ENCODE measurements at places on chromosomes 4 and X.

DNA sequence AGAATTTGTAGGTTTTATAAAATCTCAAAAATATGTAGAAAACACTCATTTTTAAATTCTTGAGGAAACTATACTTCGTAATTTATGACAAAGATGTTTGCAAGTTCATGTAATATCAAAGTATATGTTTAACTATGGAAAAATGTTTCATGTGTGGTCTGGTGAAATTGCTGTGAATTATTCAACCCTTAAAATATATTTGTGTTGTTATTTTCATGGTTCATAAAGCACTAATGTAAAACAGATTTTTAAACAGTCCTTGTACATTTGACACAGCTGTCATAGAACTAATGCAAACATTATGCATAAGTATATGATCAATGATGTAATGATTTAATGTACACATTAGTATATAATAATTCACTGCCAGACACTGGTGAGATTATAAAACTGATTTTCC is 83.1 kb upstream of the ARSJ start:
- no peak for DNase-seq

GRCh38 chr4:84503495-84504437 is 4.7 kb upstream of the NKX6-1 start:
- peak; percentile 76 for DNase-seq

DNA sequence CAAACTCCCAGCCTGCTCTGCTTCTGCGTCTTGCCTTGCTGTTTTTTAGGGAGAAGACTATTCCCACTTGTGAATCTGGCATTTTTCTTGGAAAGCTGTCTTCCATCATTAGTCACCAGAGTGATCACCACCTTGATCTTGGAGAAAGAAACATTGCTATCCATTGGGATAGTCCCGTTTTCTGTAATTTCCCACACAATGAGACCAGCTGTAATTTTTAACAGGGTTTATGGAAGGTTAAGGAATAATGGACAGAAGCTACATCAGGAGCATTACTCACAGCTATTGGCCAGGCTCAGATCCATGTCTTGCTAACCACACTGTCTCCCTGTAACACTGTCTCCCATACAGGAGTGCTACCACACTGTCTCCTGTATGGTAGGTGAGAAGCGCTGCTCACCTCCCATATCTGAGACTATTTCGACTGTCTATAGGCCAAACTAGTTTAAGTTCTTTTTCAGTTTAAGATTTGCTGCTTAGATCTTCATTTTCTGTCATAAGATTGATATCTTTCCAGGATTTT is 523.0 kb downstream of the SPRY1 start:
- DNase-seq, result no peak

- DNase-seq, result no peak
Observed at GRCh38 chrX:107747596-107748161, 27.9 kb downstream of the TSC22D3 start.

- no peak for DNase-seq
Observed at GRCh38 chrX:114015966-114016365, 567.9 kb upstream of the HTR2C start.

DNA sequence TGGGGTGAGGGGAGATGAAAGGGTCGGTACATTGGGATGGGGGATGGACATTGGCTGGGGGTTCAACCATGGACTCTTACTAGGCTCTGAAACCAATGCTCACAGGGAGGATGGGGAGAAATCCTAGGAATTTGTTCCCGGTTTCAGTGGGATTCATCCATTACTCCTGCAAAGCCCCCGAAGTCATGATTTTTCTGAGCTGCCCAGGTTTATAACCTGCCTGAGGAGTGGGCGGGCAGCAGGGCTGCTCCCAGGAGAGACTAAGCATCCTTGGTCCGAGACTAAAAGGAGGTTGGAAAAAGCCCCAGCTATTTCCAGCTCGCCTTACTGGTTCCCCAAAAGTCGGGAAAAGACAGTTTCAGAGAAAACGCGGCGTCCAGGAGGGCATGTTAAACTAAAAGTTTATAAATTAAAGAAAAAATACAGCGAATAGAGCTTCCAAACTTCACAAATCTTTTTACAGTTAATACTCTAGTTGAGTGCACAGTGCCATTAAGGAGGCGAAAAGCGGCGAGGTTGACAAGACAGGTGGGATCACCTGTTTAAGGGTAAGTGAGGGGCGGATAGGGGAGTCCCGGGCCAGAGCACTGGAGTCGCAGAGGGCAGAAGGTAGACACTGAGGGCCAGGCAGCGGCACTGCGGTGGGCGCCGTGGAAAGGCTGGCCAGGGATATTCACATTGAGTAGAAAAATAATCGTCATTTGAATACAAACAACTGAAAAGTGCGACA is 3.7 kb downstream of the NKX3-2 start:
- no peak for DNase-seq

- no peak for DNase-seq
Observed at GRCh38 chrX:133985164-133985966, at the start of gene GPC3. GPC3 (minus strand) TSS chrX:133985594.

DNA sequence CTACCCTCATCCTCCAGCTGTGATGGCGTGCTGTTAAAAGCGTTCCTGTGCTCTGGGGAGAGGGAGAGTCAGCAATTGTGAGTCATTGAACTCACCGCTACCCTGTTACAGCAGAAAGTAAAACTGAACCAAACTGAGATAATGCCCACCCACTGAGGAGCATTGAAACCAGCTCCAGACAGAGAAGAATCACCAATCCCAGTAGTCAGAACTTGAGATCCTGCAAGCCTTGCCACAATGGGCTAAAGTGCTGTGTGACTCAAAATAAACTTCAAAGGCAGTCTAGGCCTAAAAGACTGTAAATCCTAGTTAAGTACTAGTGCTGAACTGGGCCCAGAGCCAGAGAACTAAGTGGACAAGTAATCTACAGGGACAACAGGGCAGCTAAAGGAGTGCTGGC is 1394.2 kb upstream of the DIAPH2 start:
- DNase-seq, result no peak

- DNase-seq, result no peak
Observed at GRCh38 chrX:79572566-79572965, 205.4 kb upstream of the ITM2A start.

GRCh38 chrX:19177721-19178120 is 55.5 kb upstream of the ADGRG2 start:
- DNase-seq, result peak; percentile 48

DNA sequence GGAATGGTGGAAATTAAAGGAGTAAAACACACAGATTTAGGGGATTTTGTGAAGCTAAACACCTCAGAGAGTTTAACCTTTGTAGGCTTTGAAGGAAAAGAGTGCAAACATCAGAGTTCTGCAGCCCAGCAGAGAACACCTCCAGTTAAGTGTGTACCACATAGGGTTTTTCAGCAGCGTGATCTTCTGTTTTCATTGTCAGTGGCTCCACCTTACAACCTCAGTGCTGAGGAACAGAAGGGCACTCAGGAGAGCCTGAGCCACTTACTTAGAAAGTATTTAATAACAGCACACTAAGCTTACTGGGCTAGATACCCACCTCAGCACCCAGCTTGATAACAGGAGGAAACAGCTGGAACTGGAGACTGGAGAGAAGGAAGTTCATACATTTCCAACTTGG is 2.0 kb upstream of the FBXW7 start:
- no peak for DNase-seq

DNA sequence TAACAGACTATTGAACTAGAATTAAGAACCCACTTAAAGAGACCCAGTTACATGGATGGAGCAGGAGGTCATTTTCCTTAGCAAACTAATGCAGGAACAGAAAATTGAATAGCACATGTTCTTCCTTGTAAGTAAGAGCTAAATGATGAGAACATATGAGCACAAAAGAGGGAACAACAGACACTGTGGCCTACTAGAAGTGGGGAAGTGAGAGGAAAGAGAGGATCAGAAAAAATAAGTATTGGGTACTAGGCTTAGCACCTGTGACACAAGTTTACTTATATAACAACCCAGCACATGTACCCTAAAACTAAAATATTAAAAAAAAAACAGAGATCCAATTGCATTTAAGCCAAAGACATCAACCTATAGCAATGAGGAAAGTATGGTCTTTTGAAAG is 26.2 kb downstream of the ARAP2 start:
- no peak for DNase-seq

DNA sequence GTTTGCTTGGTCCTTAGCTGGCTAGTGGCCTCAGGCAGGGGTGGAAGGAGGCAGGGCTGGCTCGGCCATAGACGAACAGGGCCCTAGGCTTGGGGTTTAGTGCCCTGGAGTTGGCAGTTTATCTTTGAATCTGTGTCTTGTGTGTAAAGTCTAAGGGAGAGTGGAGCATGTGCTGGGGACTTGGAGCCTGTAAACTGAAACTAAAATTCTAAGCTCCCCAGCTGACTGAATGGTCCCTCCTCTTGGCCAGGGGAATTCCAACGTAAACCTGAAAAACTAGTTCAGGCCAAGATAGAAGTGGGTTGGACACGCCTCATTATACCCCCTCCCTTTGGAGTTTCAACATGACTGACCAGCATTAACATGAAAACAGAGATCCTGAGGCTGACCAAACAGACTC is 46.1 kb upstream of the GPR78 start:
- peak; percentile 83 for DNase-seq

GRCh38 chrX:153378607-153379006 is 22.5 kb downstream of the PNMA6E start:
- DNase-seq, result no peak

GRCh38 chr4:113785781-113786180 is 24.2 kb upstream of the CAMK2D start:
- no peak for DNase-seq

GRCh38 chrX:64975491-64975890 is 759 bp downstream of the ZC4H2 start:
- DNase-seq, result no peak

GRCh38 chr4:167903291-167903721 is 189.0 kb upstream of the ANXA10 start:
- DNase-seq, result no peak

DNA sequence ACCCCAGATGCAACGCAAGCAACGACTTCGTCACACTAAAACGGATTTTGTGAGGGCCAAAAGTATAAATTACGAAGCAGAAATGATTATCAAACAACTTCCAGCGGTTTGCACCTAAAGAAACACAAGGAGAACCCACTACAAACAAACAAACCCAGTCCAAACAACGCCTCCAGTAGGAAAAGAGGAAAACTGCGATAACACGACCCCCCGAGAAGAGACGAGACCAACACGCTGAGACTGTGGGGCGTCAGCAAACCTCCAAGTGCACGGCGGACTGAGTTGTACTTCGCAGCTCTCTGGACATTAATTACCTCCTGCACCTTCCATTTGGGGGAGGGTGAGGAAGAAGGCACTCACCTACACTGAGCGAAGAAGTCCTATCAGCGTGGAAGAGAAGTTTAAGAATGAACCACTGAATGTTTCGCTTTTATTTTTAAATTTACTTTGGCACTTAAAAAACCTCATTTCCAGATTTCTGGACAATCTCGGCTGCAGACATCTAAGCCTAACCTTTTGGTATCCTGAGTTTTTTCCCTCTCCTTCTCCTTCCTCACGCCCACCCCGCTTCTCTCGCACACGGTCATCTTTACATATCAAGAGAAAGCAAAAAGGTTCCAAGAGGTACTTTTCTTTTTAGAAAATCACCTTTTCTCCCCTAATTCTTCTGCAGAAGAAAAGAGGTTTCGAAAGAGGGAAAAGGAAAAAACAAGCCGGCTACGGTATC is at the start of gene MAB21L2:
TSS of gene MAB21L2 (plus strand) at position 6 of the 727 bp plus-strand sequence. CDS start 879 bp downstream, outside the sequence.
- DNase-seq, result no peak

DNA sequence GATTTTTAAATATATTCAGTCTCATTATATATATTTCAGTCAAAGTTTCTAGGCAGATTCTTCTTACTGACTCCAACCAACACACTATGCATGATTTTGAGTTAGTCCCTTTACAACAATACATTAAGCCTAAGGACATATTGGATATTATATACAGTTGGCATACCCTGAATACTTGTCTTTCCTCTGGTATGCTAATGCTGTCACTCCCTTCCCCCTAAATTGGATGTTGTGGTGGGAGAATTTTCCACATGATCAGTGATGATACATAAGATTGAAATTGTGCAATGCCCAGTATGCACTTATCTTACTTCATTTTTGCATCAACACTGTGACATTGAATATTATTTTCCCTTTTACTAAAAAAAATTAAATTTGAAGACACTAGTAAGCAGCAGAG is 935.2 kb downstream of the PCDH7 start:
- DNase-seq, result no peak

GRCh38 chrX:21798677-21799219 is 40.7 kb upstream of the MBTPS2 start:
- no peak for DNase-seq

DNA sequence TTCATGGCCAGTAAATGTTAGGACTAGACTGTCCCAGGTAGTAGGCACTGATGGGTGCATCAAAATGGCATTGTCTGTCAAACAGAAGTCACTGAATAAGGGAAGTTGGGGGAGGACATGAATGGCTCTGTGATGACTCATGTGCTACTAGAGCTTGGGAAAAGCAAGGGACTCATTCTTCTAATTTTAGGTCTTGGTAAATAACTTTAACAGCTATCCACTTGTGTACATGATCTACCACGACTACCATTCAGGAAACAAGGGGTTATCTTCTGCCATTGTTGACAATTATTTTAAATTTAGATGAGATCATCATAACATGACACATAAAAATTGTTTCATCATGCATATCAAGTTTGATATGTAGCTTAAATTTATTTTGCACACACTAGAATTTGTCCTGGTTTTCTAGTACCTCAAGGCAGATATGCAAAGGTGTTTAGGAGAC is 6.3 kb downstream of the AREG start:
- DNase-seq, result no peak

DNA sequence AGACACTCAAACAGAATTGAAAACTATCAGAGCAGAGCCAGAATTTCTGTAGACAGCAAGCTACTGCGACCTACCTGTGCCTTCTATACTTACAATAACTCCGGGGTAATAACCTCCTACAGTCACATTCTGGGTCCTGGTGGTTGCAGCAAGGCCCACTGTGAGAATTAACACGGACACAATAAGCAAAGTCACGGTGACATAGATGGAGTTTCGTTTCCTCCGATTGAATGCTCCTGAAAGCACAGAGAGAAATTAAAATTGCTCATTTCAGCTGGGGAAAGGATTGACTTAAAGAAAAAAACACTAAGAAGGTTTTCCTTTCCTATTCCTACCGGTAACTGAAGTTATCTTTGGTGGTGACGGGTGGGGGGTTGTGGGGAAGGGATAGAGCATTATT is 7.0 kb downstream of the TMEM255A start:
- DNase-seq, result no peak

- DNase-seq, result no peak
Observed at GRCh38 chrX:42797651-42798269, 19.8 kb upstream of the PPP1R2C start.

- no peak for DNase-seq
Observed at GRCh38 chrX:8036914-8037313, 109.7 kb upstream of the PNPLA4 start.

DNA sequence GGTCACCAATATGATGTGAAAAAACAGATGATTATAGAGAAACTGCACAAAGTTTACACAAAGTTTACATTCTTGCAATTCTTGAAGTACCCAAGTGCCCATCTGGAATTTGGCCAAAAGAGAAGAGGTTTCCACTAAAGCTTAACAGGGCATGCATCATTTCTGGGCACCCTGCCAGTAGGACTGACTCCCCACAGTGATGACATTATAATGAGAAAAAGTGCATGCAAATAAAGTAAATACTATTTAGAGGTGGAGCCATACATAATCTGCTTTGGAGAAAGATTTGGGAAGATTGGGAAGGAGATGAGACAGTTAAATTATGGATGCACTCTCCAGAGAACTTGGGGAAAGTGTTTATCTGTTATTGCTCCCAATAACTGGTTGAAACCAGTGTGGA is 93.7 kb upstream of the TRPC3 start:
- peak; percentile 8 for DNase-seq

- DNase-seq, result no peak
Observed at GRCh38 chrX:13658602-13659001, 5.7 kb downstream of the TCEANC start.

Data from right renal pelvis (tissue), 4 donors.